ENCODE measurements at places on chromosomes 6 and 20. TPM values are rescaled to one million over a fixed set of nuclear protein-coding genes. Genes with fewer than 3 reads are reported as not detected.

The SLC17A1 gene
- 109 TPM for polyA plus RNA-seq

The STMND1 gene
- not detected for polyA plus RNA-seq

The ZGPAT gene
- polyA plus RNA-seq: 39.6 TPM

- H3K27ac ChIP-seq: no peak overlapping the region
- no peaks in the 10 kb centered on the region for H3K36me3 ChIP-seq
- H3K27me3 ChIP-seq: no peaks in the 10 kb centered on the region
Measured at GRCh38 chr20:2775139-2775538, 25.3 kb downstream of the CPXM1 start.

DNA sequence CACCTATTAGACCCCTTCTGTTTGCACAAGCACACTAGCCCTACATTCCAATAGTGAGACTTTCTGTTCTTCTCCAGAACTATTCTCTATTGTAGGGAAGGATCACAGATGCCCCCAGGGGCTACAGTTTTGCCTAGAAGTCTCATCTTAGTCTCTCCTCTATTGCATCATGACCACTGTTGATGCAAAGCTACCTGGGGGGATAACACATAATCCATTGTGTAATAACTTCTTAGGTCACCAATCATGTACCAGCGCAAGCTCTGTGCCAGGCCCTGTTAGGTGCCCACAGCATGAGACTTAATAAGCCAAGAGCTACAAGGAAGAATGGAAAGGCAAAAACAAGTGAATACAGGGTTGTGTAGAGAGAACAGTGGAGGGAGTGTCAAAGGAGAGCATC lies 98.1 kb upstream of the TNFAIP3 start:
- H3K27me3 ChIP-seq: no peaks in the 10 kb centered on the region
- no peak overlapping the region for H3K27ac ChIP-seq
- H3K4me3 ChIP-seq: no peak overlapping the region
- H3K4me1 ChIP-seq: no peaks in the 10 kb centered on the region

DNA sequence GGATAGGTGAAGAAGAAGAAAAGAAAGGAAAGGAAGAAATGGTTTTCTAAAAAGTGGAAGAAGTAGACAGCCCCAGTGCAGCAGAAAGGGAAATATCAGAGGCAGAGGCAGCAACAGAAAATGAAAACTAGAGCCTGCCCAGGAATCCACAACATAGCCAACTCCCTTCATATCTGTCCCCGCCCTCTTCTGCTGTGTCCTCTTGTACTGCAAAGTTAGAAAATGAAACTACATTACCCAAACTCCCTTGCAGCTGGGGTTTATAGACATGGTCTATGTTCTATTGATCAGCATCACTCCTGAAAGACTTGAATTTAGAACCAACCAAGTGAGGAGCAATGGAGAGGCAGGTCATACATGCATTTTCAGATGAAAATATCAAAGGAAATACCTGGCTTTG lies 200.5 kb upstream of the PHACTR1 start:
- H3K36me3 ChIP-seq: no peaks in the 10 kb centered on the region
- no peak overlapping the region for H3K4me3 ChIP-seq
- no peaks in the 10 kb centered on the region for H3K27me3 ChIP-seq
- DNase-seq: no peak

GRCh38 chr6:123329337-123329736 lies 307.4 kb downstream of the TRDN start:
- no peaks in the 10 kb centered on the region for H3K27me3 ChIP-seq
- H3K36me3 ChIP-seq: no peaks in the 10 kb centered on the region
- DNase-seq: no peak
- no peak overlapping the region for H3K27ac ChIP-seq
- no peaks in the 10 kb centered on the region for H3K4me1 ChIP-seq
- no peak overlapping the region for H3K4me3 ChIP-seq

DNA sequence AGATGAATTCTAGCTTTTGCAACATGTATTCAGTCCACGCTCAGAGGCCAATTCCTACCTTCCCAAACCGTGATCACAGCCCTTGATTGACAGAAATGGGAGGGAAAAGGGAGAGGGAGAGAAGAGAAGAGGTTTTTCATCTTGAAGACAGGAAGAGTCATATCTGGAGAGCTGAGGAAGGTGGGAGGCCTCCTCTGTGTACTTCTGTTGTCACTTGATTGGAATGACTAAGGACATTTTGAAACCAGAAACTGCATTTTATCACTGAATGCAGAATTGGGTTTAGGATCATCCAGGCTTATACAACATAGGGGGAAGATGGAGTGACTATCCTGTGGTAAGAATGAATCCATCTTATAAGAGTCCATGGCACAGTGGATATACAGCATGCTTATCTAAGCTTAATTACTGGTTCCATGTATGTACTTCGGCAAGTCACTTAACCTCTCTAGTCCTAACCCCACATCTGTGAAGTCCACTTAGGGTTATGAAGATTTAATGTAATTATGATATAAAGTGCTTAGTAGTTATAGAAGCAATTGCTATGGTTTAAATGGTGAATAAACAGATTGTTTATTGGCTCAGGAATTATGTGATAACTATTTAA lies 144.0 kb downstream of the BCKDHB start:
- H3K27ac ChIP-seq: no peak overlapping the region
- no peak for DNase-seq

DNA sequence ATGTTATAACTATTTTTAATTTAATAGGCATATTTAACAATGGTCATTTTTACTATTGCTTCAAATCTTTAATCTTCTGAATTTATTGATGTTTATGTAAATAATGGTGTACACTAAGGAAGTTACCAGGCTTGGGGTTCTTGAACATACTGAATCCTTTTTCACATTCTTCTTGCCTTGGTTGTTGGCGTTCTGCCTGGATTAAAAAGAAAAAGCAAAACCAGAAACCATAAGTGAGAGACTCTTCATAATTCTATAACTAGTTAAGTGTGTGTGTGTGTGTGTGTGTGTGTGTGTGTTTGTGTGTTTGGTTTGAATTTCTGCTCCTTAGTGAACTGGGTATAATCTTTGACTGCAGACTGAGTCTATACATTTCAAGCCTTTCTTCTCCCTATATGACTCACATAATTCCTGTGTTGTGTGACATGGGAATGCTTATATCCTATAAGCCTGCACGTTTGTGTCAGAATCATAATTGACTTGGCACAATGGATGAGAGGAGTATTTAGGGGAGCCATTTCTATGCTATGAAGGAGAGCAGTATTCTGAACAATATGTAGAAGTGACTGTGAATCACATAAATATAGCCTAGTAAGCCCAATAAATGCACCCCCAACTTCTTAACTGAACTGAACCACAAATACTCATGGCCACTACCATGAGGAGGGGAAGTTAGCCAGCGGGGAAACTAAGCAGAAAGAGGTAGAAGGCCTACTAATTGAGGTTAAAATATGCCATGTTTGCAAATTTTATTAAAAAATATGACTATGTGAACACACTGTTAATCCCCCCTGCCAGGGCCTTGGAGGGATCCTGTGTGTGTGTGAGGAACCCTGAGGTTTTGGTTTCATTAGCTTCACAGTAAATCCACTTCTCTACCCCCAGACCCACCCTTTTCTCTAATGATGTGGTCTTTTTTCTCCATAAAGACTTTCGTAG lies 425.5 kb downstream of the BCKDHB start:
- peak; percentile 28 for DNase-seq
- no peaks in the 10 kb centered on the region for H3K36me3 ChIP-seq
- H3K27ac ChIP-seq: no peak overlapping the region
- no peaks in the 10 kb centered on the region for H3K4me1 ChIP-seq

- DNase-seq: peak; percentile 94
- H3K4me3 ChIP-seq: peak overlapping the region; percentile 57
- H3K27me3 ChIP-seq: no peaks in the 10 kb centered on the region
- H3K36me3 ChIP-seq: no peaks in the 10 kb centered on the region
- no peak overlapping the region for H3K27ac ChIP-seq
Measured at GRCh38 chr6:2448826-2449571, 203.6 kb upstream of the GMDS start.

DNA sequence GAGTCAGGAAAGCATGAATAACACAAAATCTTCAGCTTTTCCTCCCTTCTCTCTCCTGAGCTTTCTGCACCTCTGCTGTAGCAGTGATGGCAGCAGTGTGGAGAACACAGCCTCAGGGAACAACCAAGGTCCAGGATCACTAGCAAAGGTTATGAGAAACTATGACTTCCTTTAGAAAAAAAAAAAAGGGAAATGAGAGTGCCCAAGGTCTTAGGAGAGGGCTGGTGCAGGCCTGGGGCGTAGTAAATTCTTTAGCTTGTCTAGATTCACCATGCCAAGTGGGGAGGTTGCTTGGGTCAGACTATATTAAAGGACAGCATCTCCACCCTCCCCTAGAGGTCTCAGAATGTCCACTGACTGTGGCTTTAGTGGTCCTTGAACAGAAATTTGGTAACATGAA lies 40.4 kb upstream of the POLR1H start:
- no peaks in the 10 kb centered on the region for H3K36me3 ChIP-seq
- no peaks in the 10 kb centered on the region for H3K4me1 ChIP-seq
- H3K4me3 ChIP-seq: no peak overlapping the region
- no peak overlapping the region for H3K27ac ChIP-seq
- no peaks in the 10 kb centered on the region for H3K27me3 ChIP-seq

DNA sequence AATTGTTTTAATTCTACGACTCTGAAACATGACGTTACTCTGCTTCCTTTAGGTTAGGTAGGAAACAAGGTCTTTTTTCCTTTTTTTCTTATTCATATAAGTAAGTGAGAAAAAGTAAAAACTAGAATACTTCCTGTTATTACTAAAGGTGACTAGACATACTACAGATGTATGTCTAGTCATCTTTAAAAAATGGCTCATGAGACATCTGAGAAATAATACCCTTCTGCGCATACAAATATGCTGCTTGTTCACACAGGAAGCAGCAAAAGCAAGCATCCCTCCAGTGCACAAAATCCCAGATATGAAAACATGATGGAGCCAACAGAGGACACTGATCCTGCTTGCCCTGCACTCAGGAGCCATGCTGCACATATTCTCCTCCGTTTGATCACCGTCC lies 699.1 kb downstream of the EPM2A start:
- H3K27ac ChIP-seq: no peak overlapping the region
- H3K4me3 ChIP-seq: no peak overlapping the region
- no peaks in the 10 kb centered on the region for H3K36me3 ChIP-seq

DNA sequence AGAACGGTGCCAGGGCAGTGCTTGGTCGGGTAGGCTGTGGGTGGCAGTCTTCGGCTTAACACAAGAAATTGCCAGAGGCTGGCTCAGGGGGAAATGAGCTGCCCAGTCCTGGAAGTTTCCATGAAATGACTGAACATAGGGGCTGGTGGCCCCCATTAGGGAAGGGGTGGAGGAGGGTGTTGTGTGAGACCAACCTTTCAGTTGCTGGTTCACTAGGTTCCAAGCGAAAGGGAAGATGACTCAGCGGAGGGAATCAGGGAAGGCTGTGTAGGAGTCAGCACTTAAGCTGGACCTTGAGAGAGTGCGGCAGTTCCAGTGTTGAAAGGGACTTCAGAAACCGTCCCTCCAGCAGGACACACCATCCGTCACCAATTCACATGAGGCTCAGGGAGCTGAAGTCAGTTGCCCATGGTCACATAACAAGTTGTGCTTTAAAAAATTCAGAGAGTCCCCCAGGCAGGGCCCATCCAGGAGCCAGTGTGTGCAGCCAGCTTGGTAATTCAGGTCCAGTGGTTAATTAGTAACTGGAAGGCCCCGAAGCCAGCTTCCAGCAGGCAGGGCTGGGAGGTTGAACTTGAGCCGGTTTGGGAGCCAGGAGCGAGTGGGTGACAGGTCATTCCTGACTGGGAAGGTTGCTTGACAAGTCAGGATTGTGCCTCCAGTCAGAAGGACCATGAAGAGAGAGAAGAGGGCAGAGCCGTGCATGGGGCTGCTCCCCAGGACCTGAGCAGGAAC lies at the start of gene SGK2:
Gene SGK2, plus strand, starts transcription at position 616 of the 735 bp plus-strand sequence. CDS start 7,469 bp downstream, outside the sequence.
- DNase-seq: peak; percentile 89
- H3K36me3 ChIP-seq: no peaks in the 10 kb centered on the region
- peak within 1 kb of the TSS; percentile 75 for H3K4me3 ChIP-seq
- peak within 1 kb of the TSS; percentile 81 for H3K27ac ChIP-seq
- peaks cover 9% of the 10 kb centered on the region for H3K4me1 ChIP-seq

GRCh38 chr6:51213811-51214210 lies 395.1 kb downstream of the TFAP2B start:
- no peaks in the 10 kb centered on the region for H3K36me3 ChIP-seq
- no peak for DNase-seq
- H3K4me1 ChIP-seq: no peaks in the 10 kb centered on the region
- peak overlapping the region; percentile 21 for H3K4me3 ChIP-seq
- no peaks in the 10 kb centered on the region for H3K27me3 ChIP-seq
- H3K27ac ChIP-seq: no peak overlapping the region

DNA sequence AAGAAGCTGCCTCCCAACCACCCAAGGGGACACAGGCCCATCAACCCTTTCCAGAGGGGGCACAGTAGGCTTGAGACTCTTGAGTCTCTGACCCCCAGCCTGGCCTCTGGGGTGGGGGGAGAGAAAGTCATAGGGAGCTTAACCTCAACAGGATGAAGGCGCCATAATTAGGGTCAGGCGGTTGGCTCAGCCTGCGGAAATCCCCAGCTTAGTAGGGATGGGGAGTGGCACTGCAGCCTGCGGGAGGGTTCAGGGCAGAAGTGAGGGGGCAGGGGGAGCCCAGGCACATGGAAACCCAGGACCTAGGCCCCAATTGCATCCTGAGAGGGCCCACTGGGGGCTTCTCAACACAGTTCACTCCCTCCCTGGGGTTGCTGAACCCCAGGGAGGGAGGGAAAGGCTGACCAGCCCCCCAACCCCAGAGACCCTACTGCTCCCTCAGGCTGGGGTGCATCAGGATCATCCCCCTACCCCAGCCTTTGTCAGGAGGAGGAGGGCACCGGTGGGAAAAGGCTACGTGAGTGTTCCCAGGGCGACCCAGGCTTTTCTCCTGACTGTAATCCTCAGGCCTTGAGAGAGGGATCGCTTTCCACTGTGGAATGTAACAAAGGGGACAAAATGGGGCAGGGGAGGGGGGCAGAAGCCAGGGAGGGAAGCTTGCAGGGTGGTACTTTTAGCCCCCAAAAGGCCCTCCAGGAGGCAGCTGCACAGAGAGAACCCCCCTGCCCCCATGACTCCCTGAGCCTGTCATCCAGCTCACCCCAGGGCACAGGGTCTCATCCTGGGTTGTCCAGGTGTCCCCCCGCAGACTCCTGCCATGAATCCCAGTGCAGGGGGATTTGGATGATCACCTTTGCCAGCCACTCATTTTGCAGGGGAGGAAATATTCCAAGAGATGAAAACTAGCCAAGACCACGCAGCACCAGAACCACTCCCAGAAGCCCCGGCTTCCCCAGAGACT lies 46.4 kb downstream of the MRPL14 start:
- H3K27me3 ChIP-seq: no peaks in the 10 kb centered on the region
- no peaks in the 10 kb centered on the region for H3K36me3 ChIP-seq
- H3K4me3 ChIP-seq: no peak overlapping the region
- H3K4me1 ChIP-seq: peaks cover 5% of the 10 kb centered on the region
- DNase-seq: no peak

All from kidney (tissue), 22 donors.